Renal pelvis (tissue), 12 donors: ENCODE measurements at places on chromosomes 2 and 18. TPM values are rescaled to one million over a fixed set of nuclear protein-coding genes. Genes with fewer than 3 reads are reported as not detected.
A peak's percentile ranks its signal among the peaks of the same experiment; 100 is the strongest.

NPHP1 gene
- polyA plus RNA-seq = 13.4 TPM

GRCh38 chr2:33021542-33022227 is 74.9 kb downstream of the LTBP1 start:
- DNase-seq = peak; percentile 52

GRCh38 chr2:131419441-131419840 is 55.5 kb upstream of the RAB6D start:
- no peak for DNase-seq

GRCh38 chr2:86251840-86252266 is 52.6 kb downstream of the MRPL35 start:
- DNase-seq = no peak

DNA sequence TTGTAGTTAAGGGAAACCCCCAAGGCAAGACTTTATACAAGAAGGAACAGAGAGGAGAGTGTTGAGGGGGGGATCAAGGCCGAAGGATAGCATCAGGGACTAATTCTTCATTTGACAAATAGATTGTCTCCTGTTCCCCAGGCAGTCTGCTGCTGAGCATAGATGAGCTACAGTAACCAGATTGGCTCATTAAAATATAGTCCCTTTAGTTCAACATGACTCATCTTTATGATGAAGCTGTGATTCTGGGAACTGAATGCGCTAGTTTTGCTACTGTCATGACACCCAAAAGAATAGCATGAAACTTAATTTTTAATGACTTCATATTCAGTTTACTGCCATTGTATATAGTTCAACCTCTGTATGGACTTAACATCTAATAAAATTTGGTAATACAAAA is 35.5 kb downstream of the TMEFF2 start:
- DNase-seq = no peak
